ENCODE measurements at places on chromosomes 13 and 19.

GRCh38 chr19:22619932-22620331 lies 14.2 kb upstream of the ZNF492 start:
- no peak for DNase-seq

- DNase-seq: peak; percentile 23
Observed at GRCh38 chr19:14475251-14476073, at the start of gene PTGER1. Gene PTGER1 (minus strand): TSS chr19:14475354. CDS start chr19:14474320, 1,034 bp downstream.

DNA sequence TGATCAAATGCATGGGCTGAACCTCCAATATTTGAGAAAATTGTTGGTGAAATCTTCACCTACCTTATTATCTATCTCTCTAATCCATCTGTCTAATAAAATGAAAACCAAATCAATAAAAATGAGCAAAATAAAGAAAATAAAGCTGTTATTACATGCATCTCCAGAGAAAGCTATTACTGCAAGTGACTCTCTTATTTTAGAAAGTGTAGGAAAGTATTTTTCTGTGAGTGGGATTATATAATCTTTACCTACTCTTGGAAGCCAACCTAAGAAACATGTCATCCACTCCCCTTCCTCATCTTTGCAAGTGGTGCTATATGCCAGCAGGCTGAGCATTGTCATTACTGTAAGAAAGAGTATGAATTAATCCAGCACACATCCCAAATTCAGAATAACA lies 191.5 kb upstream of the RFC3 start:
- no peak for DNase-seq

DNA sequence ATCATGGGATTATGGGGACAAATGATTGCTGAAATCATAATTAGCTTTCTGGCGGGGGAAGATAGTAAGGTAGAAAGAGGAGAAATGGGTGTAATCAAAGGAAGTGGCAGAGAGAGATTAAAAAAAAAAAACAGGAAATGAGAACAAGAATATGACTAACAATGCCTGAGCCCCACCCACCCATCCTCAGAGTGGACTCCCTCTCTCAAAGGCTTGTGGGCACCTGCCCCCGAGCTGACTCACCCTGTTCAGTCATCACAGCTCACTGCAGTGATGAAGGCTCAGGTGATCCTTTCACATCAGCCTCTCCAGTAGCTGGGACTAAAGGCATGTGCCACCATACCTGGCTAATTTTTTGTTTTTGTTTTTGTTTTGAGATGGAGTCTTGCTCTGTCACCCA lies 26.4 kb upstream of the TPT1 start:
- no peak for DNase-seq

DNA sequence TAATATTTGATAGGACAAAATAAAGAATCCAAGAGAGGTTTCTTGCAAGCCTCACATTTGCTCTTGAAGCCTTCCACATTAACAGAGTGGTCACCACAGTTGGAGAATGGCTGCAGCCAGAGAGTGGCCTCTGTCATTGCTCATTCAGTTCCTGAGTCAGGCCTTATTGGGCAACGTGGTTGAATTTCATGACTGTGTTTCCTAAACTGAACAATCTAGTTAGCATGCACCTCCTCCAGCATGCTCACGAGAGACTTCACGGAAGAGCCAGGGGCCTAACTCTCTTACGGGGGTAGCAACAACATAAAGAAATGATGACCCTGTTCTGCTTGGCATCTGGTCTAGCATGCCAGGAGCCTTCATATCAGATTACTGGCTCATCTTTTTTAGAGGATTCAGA lies 9.6 kb upstream of the UBL3 start:
- DNase-seq: no peak

- no peak for DNase-seq
Observed at GRCh38 chr19:13974073-13974472, 21.8 kb downstream of the DCAF15 start.

DNA sequence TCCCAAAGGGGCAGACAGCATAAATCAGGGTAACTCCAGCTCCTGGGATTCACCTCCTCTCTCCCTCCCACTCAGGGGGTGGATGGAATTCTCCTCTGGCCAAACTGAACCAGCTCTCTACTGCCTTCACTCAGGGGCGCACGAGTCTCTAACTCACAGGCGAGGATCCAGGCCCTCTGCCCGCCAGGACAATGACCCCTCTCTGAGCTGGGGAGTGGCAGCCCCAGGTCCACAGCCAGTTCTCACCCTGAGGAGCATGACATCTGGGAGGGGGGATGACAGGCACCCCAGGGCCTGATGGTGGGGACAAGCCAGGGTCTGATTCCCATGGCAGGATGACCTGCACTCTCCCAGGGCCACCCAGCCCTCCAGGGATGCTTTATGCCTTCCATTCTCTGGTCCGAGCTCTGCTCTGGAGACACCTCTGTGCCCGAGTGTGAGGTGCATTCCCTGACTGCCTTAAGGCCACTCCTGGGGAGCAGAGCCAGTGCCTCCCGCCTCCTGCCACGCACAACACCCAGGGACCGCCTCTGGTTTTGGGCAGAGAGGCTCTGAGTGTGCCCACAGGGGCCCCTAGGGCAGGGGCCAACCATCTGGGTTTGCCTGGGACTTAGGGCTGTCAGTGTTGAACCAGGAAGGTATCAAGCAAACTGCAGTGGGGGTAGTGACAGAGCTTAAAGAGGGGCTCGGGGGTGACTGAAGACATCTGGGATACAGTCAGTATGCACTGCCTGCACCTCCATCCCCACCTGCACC lies 66.2 kb downstream of the GNG7 start:
- DNase-seq: no peak

GRCh38 chr19:18261474-18261873 lies 12.8 kb downstream of the IQCN start:
- no peak for DNase-seq

GRCh38 chr19:13102416-13102665 lies 317 bp downstream of the LYL1 start:
- DNase-seq: no peak

- DNase-seq: no peak
Observed at GRCh38 chr19:16830679-16831078, 1.5 kb downstream of the SIN3B start.
